ENCODE measurements at places on chromosomes 1 and 21. TPM values are rescaled to one million over a fixed set of nuclear protein-coding genes. Genes with fewer than 3 reads are reported as not detected.

- no peak overlapping the region for H3K27ac ChIP-seq
- no peaks in the 10 kb centered on the region for H3K4me1 ChIP-seq
- no peak for DNase-seq
- no peak overlapping the region for H3K4me3 ChIP-seq
- no peaks in the 10 kb centered on the region for H3K27me3 ChIP-seq
Observed at GRCh38 chr1:20720631-20721091, 2.9 kb upstream of the KIF17 start.

The CRYAA gene
- total RNA-seq, result not detected

GRCh38 chr1:193040011-193040410 is 19.1 kb downstream of the UCHL5 start:
- no peak overlapping the region for H3K27ac ChIP-seq
- H3K27me3 ChIP-seq, result no peaks in the 10 kb centered on the region
- no peak overlapping the region for H3K4me3 ChIP-seq

DNA sequence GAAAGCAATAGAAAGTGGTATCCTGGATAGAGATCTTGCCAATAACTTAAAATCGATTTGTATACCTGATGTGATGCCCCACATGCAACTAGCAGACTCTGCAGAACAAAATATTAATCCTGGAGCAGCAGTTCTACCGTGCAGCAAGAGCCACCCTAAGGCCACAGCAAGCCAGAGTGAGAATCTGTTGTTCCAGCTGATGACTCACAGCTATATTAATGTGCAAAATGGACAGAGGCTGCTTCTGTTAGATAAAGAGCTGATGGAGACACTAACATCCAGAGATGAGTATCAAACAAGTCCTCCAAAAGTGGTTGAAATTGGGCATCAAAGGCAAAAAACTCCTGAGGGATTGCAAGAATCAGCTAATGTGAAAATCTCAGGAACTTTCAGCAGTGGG is 127.8 kb downstream of the MACF1 start:
- H3K27me3 ChIP-seq, result no peaks in the 10 kb centered on the region
- no peaks in the 10 kb centered on the region for H3K4me1 ChIP-seq
- H3K36me3 ChIP-seq, result peaks cover 7% of the 10 kb centered on the region

The PDPN gene
- total RNA-seq, result 30.2 TPM

The SLC25A24 gene
- 35.4 TPM for total RNA-seq

The GADD45A gene
- total RNA-seq, result 39.7 TPM
